ENCODE measurements at places on chromosomes 5 and 9.
A peak's percentile ranks its signal among the peaks of the same experiment; 100 is the strongest.

DNA sequence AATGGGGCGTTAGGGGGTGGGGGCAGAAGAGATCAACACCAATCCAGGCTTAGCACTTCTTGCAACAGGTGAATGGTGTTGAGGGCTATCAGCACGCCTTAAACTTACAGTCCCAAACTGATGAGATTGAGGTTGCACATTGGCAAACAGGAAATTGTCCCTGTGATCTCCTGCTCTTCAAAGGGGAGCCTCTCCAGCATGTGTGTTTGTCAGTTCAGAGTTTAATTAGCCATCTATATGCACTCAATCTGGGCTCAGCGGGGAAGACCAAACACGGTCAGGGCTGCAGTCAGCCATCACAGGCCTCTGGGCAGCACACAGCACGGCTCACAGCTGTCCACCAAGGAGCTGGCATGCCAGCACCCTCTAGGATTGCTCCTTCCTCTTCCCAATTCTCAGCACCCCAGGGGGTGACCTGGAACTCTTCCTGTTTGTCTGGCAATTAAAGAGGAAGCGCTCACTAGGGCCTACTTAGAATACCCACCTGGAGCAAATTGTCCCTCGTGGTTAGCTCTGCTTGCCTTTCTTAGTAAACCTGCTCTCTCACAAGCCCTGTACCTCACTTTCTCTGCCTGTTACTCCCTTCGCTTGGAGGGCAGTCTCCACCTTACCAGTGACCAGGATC lies 217.4 kb downstream of the SLIT3 start:
- DNase-seq = no peak

- no peak for DNase-seq
Measured at GRCh38 chr5:114054594-114054993, 307.3 kb upstream of the KCNN2 start.

- DNase-seq = no peak
Measured at GRCh38 chr9:35618325-35618727, at the start of gene CD72. Gene CD72 (minus strand): TSS chr9:35618413. CDS start chr9:35618303, 110 bp downstream.

DNA sequence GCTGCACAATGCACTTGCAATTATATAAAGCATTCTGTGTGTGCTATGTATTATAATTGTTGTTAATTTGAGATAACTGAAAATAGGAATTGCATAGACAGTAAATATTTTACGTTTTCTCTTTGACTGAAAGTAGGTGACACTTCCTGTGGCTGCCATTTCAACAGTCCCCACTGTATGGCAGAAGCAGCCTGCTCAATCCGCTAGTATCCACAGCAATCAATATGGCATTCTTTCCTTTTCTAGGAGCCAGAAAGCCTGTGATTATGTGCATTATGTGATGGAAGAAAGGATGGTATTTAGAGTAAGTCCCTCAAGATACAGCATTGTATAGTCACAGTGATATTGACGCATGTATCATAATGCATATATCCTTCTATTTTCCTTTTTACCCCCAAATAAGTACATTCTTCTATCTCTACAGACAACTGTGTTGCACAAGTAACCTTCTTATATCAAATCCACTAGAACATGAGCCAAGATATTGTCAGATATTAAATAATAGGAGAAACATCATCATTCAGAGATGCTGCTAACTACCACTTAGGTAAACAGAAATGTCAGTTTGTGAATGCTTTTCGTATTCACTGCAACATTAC lies 59.7 kb downstream of the CARTPT start:
- no peak for DNase-seq

DNA sequence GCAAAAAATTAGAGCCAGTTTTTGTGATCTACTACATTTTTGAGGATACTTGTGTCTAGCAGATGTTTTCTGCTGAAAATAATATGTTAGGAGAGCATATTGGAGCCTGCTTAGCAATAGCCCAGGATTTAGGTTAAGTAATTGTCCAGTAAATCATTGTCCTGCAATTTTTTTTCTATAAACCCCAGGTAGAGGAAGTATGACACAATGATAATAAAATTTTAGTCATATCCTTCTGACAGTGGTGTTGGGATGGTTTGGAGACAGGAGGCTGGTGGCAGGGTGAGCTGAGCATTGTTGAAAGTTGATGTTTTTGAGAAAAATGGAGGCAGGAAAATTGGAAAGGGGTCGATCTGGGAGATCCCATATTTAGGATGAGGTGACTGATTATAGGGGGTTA lies 3.5 kb downstream of the SNCAIP start:
- no peak for DNase-seq

GRCh38 chr5:177368869-177369644 lies 11.3 kb downstream of the RGS14 start:
- DNase-seq = no peak

GRCh38 chr9:2634818-2635217 lies 13.2 kb downstream of the VLDLR start:
- DNase-seq = no peak

- no peak for DNase-seq
Measured at GRCh38 chr9:132457504-132458236, 47.7 kb downstream of the CFAP77 start.

DNA sequence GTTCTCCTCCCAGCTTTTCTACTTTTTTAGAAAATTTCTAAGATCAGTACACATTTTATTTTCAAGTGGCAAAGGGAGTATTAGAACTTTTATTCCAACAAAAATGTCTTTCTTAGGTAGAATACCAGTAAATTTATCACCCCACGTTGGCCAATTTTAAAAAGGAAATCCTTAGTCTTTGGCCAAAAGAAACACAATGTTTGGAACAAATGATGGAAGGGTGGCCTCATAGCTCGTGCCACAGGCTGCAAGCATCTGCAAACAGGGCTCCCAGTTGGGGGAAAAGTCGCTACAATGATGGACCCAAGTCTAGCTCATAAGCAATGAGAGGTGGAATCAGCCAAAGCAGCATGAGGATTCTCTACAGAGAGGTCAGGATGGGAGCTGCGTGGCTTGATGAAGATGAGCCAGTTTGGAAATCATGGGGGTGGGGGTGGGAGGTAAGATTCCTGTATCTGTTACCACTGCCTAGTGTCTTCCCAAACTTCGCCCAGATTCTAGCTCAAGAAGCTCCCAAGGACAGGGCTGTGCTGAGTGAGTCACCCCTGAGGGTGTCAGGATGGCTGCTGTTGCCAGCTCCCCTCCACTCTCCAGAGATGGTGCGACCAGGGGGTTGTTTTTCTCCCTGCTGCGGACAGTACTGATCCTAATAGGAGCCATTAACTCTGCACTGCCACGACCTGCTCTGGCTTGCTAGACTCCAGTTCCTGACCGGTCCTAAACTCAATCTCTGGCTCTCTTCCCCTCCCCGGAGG lies 75.6 kb downstream of the DCP2 start:
- DNase-seq = no peak

DNA sequence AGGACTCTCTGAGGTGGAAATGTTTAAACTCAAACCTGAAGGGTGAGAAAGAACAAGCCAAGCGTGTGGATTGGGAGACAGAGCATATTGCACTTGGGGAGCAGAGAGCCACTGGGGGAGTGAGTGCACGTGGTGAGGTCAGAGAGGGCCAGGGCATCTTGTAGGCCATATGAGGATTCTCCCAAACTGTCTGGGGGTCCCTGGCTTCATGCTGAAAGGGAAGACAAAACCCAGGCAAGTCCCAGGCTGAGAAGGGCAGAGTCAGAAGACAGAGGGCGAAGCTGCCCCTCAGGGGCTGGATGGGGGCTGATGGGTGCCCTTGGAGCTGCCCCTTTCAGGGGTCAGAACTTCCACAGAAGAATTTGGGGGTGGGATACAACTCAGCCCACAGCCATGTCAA lies 215.3 kb upstream of the S1PR3 start:
- DNase-seq = no peak

DNA sequence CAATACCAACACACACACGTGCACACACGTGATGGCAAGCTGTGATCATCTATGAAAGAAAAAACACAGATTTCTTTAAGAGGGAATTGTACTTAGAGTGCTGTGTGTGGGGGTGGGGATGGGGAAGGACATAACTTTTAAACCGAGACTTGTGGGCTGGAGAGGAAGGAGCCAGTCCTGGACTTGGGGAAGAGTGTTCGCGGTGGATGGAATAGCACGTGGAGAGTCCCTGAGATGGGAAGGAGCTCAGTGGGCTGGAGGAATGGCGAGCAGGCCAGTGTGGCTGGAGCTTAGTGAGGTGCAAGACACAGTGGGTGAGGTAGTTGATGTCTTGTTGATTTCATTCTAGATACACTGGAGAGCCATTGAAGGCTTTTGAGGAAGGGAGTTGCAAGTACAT lies 78.5 kb downstream of the RGS3 start:
- no peak for DNase-seq

DNA sequence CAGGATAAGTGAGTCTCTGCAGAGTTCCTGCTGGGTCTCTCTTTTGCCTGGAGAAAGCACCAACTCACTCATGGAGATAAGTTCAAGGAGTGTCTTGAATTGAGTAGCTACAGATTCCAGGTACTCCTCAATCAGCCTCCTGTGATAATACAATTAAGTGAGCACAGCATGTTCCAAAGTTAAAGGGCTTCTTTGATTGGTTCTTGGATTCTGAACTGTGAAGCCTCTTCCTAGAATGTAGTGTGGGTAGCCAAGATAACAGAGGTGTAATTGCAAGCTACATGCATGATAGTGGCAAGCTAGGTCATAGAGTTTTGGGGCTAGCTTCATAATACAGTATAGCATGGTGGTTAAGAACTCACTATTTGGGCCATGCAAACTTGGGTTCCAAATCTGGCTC lies 23.2 kb upstream of the CARNMT1 start:
- DNase-seq = no peak

DNA sequence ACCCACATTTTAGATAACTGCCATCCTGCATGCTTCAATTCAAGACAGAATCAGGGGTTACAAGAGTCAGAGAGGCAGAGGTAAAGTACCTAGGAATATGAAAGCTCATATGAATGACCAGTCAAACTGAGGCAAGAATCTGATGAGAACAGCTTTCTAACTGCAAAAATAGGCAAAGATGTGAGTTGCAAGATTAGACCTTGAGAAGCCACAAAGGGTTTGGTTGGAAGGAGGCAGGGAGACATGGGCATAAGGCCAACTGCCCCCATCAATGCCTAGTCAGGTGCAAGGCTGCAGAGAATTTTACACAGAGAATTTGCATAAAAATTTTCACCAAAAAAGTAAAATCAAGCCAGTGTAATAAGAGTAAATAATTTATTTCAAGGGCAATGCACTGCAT lies 12.8 kb downstream of the FAM114A2 start:
- no peak for DNase-seq

- DNase-seq = no peak
Measured at GRCh38 chr5:35138232-35138631, 90.5 kb upstream of the AGXT2 start.

DNA sequence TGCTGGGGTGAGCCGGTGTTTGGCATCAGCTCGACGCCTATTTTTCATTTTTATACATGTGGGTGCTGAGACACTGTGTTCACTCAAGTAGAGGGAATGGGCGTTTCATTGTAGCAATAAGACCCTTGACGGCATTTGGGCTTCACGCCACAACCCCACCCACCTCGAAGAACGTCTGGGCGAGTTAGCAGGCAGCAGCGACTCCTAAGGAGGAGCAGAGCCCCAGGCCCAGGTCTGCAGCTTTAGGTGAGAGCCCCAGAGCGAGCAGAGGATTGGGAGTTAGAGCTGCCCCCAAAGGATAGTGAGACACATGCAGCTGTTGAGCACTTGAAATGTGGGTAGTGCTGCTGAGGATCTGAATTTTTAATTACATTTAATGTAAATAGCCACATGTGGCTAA lies 1.6 kb upstream of the ZFP62 start:
- DNase-seq = no peak

- DNase-seq = no peak
Measured at GRCh38 chr9:128169925-128170324, 9.9 kb downstream of the BBLN start.

DNA sequence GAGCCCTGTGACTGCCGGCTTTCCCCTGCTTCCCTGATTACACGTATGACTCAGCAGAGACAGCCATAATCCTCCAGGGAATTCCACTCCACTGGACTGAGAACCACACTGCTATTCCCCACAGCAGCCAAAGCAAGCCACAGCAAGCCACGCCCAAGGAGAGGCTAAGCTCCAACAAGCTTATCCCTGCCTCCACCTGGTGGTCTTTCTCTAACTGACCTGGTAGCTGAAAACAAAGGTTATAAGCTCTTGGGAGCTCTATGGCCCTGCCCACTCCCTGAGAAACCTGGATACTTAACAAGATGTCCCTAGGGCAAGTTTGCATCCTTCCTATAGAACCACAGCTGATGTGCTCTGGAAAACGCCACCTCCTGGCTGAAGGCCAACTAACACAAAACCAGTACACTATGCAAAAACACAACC lies 613.7 kb upstream of the CDH18 start:
- DNase-seq = no peak

DNA sequence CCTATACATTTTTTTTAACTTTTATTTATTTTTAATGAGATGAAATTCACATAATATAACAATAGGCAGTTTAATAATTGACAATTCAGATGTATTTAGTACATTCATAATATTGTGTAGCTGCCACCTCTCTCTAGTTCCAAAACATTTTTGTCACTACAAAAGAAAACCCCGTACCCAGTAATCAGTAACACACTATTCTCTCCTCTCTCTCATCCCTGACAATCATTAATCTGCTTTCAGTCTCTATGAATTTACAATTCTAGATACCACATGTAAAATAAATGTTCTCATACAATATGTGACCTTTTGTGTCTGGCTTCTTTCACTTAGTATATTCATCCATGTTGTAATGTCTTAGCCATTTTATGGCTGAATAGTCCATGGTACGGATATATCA lies 244.8 kb upstream of the DMRT1 start:
- DNase-seq = no peak

DNA sequence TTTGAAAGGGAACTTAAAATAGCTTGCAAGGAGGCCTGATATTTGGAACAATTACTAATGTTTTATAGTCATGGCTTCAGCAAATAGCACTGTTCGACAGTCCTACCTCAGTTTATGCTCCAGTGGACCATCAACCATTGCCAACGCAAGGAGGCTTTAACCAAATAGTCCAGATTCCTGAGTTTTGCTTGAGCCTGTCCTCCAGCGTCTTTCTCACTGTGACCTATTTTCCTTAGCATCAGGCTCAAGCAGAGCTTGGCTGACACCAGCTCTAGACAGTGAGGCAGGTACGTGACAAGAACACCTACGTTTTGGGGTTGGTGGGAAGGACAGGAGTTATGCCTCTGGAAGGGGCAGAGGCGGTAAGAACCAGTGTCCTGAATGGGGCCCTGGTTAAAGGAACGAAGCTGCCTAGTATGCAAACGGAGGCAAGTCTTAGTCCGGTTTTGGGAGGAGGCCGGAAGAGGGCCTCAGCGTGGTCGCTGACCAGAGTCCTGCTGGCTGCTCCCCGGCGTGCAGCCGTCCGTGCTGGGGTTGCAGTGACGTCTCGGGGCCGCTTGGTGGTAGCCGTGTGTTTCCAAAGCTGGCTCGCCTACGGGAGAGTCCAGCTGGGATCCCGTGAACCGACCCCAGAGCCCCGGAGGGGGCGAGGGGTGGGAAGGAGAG lies 998 bp upstream of the FGF18 start:
- DNase-seq = peak; percentile 81

DNA sequence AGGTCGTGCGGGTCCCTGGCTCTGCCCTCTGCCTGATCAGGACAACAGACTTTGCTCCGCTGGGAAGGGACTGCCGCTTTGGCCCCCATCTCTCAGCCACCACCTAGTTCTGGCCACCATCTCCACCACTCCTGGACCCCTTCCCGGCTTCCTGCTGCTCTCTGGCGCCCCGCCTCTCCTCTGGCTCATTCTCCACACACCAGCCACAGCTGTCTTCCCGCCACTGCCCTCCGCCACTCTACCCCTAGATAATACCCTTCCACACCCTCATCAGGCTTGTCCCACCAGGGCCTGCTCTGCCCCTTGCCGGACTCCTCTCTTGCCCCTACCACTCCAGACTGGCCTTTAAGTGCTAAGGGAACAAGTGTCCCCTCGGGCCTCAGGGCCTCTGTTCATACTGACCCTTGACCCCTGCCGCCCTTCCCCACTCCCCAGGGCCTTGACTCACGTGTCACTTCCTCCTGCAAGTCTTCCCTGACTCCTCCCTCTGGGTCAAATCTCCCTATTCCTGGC lies 3.0 kb upstream of the CDX1 start:
- DNase-seq = peak; percentile 82

Measured in left ventricle myocardium inferior (tissue), 1 donor.